ENCODE measurements at places on chromosomes 2 and 18.

DNA sequence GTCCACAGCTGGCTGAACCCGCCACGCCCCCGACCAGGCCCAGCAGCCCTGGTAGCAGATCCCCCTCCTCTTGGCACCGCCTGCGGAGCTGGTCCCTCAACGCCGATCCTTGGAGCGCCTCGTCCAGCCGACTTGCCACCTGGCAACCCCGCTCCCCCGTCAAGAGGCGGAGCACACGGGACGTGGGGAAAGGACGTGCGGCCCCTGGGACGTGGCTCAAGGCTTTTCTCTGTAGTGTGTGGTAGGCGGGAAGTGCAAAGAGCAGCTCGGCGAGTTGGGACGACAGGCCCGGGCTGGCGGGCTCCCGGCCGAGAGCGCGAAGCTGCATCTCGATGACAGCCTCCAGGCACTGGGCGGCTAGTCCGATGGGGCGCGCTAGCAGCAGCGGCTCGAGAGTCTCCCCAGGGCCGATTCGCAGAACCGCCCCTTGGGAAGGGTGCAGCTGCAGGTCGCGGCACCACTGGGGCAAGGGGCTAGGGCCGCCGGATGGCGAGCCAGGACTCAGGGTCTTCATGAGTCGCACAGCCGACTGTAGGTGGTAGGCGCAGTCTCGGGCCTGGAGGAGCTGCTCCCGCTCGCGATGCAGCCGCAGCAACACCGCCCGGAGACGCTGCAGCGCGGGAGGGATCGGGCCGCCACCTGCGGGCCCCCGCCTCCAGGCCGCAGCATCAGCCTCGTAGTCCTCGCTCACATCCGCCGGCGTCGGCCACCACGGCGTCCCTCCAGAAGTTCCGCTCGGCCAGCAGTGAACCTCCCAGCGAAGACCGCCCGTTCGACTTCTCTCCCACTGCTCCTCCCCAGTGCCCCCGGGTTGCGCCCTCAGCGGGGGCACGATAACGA lies 617 bp downstream of the CCDC142 start:
- peak; percentile 37 for DNase-seq

GRCh38 chr2:89831641-89832498 lies 1140.4 kb downstream of the RPIA start:
- DNase-seq, result no peak

- DNase-seq, result no peak
These were observed 112.7 kb upstream of the BCL2L11 start for GRCh38 chr2:111007757-111008688.

GRCh38 chr2:101972621-101973434 lies 18.9 kb upstream of the IL1R2 start:
- DNase-seq, result no peak

DNA sequence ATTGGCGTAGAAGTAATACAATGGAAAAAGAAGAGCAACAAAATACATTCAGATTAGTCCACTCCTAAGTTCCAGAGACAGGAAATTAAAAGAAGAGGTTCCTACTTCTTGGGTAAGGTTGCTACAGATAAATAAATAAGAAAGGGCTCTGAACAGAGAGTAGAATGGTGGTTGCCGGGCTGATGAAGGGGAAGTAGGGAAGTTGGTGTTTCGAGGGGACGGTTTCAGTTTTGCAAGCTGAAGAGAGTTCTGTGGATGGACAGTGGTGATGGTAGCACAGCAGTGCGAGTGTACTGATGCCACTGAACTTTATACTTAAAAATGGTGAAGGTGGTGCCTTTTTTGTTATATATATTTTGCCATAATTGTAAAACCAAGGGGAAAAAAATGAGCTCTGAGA lies 48.2 kb downstream of the CABYR start:
- DNase-seq, result no peak

Measured in T-helper 22 cell (primary cell).